ENCODE measurements at places on chromosomes 5 and 9.
A peak's percentile ranks its signal among the peaks of the same experiment; 100 is the strongest.

- DNase-seq = no peak
Measured at GRCh38 chr5:109469896-109470662, 60.3 kb upstream of the PJA2 start.

- DNase-seq = peak; percentile 52
Measured at GRCh38 chr5:40797273-40798011, 732 bp downstream of the PRKAA1 start.

DNA sequence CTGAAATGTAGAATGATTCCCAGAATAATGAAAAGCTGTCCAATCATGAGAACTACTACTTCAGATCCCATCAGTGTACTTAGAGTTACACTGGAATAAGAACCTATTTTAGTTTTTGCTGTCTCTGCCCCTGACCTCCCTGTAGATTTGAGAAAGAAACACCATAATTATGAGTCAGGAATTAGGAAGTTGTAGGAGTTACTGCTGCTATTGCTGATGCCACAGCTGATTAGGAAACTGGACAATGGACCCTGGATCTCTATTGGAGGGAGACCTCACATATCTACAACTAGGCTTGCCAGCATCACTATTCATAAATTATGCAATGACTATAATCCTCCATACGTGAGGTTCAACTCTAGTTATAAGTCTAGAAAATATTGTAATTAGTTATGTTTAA lies 48.8 kb upstream of the EDIL3 start:
- no peak for DNase-seq

- no peak for DNase-seq
Measured at GRCh38 chr9:121622387-121623203, 28.8 kb upstream of the DAB2IP start.

- DNase-seq = no peak
Measured at GRCh38 chr9:123046406-123047195, 13.1 kb downstream of the GPR21 start.

- DNase-seq = no peak
Measured at GRCh38 chr5:60445427-60445826, 254.5 kb downstream of the DEPDC1B start.

DNA sequence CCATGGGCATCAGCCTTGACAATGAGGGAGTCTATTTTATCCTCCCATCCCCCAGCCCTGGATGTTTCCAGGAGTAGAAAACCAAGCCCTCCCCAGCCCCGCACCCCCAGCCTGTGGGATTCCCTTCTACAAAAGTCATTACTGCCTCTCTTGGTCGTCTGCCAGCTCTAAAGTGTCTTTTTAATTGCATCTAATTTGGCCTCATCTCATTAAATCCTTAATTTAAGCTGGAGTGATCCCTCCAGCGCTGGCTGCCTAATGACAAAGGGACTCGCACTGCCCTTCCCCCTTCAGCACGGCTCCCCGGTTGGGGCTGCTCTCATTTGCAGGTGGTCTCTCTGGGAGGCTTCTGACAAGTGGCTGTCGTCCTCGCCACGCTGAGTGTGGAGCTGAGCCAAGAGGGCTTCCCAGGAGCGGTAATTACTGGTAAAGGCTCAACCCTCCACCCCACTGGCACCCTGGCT lies 107.9 kb upstream of the ALDH1B1 start:
- no peak for DNase-seq

GRCh38 chr9:138052635-138053320 lies 175.2 kb downstream of the CACNA1B start:
- DNase-seq = no peak

DNA sequence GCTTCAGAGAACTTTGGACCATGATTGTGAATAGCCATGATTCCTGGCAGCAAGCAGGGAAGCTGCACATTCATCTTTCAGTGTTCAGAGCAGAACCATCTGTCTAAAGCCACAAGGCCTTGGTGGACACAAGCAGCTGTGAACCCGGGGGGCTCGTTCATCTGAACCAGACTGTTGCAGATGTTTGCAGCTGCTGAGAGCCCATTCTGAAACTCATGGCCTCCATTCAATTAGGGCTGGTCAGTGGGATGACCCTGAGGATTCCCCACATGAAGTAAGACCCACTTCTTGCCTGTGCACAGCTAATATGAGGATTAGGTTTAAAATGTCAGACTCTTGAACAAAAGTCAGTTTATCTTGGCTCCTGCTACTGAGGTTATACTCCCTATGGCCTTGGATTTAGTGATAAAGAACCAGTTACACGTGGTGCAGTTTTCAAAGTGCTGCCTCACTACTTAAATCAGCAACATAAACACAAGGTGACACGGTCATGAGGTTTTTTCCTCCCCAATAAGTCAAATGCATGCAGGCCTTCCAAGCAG lies 109.8 kb upstream of the IFNK start:
- no peak for DNase-seq

GRCh38 chr5:94620256-94620655 lies 1.8 kb downstream of the SLF1 start:
- no peak for DNase-seq
